Transverse colon (tissue), 4 donors: ENCODE measurements at places on chromosomes 3 and 15. TPM values are rescaled to one million over a fixed set of nuclear protein-coding genes. Genes with fewer than 3 reads are reported as not detected.

The SNX33 gene
- total RNA-seq: 33.7 TPM

The GPR62 gene
- total RNA-seq: not detected

The FANCD2OS gene
- not detected for total RNA-seq

- no peak for DNase-seq
Measured at GRCh38 chr3:72350761-72351505, 497.3 kb downstream of the SHQ1 start.

GRCh38 chr3:185726254-185726967 lies 98.4 kb downstream of the IGF2BP2 start:
- no peak for DNase-seq

DNA sequence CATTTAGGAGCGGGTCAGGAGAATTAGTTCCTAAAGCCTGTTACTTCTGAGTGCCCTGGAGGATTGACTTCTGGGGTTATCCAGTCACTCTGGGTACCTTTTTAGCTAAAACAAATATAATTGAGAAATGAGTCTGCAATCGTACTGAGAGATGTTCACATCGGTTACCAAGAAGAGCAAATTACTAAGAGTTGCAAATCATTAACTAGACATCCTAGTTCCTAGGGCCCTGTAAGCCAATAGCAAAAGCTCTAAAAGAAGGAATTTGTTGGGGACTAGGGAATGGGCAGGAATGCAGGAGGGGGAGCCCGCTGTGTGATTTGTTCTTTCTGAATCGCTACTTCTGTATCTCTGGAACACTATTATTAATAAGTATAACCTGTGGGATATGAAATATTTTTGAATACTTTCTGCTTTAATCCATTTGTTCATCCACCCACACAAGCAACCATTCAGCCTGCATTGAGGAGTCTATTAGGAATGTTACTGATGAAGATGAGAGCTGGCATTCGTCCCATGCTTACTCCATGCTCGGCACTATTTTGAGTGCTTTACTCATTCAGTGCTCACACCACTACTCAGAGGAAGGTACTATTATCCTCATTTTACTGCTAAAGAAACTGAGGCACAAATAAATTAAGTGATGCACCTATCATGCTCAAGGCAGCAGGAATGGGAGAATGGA lies 31.5 kb upstream of the KY start:
- no peak for DNase-seq

DNA sequence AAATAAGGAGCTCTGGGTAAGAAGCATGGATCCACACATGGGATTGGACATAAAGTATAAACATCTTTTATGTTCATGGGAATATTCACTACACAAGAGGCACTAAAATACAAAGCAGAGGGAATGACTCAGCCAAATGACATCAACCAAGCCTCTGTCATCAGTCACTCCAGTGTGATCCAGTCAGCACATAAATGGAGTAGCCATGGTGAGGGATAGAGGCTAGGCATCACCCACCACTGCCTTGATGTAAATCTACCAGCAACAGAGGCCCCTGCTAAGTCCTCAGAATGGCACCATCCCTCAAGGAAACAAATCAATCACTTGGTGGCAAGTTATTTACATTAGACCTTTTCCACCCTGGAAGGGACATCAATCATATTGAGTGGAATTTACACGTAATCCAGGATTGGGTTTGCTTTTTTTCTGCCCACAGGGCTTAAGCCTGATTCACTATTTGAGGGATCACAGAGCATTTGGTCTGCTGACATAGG lies 27.2 kb downstream of the VEPH1 start:
- no peak for DNase-seq

DNA sequence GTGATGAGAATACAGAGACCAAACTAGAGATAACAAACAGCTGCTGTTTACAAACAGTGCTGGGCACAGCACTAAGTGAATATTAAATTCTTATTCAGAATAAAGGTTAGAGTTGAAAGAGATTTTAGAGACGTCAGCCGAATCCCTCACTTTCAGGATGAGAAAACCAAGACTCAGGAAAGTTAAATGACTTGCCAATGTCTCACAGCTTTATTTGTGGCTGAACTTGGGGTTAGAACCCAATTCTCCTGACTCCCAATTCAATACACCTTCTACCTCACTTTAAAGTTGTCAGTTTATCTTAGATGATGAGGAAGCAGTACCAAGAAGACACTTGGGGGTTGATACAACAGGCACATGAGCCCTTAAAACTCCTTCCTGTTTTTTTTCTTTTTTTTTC lies 180.9 kb downstream of the GAP43 start:
- DNase-seq: no peak

DNA sequence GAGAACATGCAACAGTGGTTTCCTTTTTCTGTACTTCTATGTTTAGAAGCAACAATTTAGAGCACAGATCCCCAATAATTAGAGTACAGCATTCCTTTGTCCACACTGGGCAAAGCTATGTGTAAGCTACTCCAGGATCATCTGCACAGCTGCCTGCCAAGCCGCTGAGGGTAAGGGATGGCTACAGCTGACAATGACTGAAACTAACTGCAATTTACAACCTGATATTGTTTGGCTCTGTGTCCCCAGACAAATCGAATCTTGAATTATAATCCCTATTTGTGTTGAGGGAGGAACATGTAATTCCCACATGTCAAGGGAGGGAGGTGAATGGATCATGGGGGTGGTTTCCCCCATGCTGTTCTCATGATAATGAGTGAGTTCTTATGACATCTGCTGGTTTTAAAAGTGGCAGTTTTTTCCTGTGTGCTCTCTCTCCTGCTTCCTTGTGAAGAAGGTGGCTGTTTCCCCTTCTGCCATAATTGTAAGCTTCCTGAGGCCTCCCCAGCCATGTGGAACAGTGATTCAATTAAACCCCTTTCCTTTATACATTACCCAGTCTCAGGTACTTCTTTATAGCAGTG lies 54.8 kb upstream of the TNFSF10 start:
- DNase-seq: no peak

DNA sequence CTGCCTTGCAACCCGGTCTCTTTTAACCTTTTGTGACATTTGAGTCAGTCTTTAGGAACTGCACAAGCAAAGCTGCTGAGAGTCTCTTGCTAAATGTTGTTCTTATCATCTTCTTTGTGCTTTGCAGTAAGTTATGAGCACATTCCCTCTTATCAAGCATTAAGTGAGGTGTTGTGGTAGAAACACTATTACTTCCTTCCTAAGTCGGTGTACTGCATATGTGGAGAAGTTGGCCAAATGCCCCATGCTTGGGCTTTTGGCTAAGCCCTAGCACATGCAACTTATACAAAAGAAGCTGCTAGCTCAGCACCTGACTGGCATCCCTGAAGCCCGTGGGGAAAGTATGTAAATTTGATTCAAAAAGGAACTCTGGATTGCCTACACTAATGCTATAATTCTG lies 136.5 kb upstream of the RBMS3 start:
- no peak for DNase-seq

DNA sequence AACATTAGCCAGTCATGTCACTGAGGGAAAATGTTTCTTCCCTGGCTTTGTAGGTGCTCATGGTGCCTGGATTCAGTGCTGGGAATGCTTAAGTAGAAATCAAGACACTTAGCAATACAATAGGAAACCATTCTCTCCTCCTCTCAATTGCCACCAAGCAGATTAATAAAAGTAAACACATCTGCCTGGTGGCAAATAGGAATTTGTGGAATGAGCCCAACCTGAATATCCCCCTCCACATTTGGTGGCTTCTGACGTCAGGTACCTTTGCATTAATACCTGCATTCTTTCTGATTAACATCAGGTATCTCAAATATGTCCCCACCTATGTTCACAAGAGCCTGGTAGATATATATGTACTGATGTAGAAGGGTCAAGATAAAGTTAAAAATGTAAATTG lies 42.7 kb downstream of the PPP2R3A start:
- no peak for DNase-seq

- no peak for DNase-seq
Measured at GRCh38 chr3:156599089-156599874, 44.4 kb upstream of the SSR3 start.

- no peak for DNase-seq
Measured at GRCh38 chr15:77352887-77353286, 67.0 kb downstream of the PEAK1 start.

- no peak for DNase-seq
Measured at GRCh38 chr3:173733029-173733652, 335.6 kb downstream of the NLGN1 start.

DNA sequence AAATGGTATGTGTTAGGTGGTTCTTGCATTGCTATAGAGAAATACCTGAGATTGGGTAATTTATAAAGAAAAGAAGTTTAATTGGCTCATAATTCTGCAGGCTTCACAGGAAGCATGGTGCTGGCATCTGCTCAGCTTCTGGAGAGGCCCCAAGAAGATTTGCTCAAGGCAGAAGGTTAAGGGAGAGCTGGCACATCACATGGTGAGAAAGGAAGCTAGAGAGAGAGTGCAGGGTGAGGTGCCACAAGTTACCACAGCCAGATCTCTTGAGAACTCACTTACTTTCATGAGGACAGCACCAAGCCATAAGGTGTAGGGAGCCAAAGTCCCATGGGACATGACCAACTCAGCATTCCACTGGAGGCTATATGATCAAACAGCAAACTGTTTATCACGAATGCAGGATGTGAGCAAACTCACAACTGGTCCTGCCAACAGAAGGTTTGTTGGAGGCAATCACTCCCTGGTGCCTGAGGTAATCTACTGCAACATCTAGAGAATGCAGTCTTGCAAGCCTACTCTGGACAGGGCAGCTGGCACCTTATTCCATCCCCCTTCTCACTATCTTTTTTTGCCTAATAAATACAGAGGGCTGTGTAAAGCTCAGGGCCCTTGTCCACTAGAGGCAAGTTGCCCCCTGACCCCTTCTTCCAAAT lies 28.1 kb upstream of the CCR2 start:
- DNase-seq: no peak

DNA sequence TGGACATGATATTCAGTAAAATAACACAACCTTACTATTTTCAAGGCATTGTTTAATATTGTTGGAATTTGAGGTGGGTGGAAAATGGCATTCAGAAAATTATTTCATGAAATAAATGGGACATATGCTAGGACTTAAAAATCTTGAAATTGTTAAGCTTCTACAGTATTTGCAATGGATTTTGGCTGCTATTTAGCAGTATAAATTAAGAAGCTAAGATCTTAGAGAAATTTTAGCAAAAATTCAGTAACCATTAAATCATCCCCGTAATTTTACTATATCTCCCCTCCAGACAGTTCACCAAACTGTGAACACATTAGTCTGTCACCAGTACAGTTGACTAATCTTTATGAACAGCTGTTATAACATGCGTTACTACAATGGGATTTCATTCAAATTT lies 8.2 kb downstream of the DIPK2A start:
- no peak for DNase-seq

- no peak for DNase-seq
Measured at GRCh38 chr15:100308213-100308600, 33.6 kb downstream of the ADAMTS17 start.

- DNase-seq: no peak
Measured at GRCh38 chr3:177934001-177934891, 602.0 kb upstream of the KCNMB2 start.

DNA sequence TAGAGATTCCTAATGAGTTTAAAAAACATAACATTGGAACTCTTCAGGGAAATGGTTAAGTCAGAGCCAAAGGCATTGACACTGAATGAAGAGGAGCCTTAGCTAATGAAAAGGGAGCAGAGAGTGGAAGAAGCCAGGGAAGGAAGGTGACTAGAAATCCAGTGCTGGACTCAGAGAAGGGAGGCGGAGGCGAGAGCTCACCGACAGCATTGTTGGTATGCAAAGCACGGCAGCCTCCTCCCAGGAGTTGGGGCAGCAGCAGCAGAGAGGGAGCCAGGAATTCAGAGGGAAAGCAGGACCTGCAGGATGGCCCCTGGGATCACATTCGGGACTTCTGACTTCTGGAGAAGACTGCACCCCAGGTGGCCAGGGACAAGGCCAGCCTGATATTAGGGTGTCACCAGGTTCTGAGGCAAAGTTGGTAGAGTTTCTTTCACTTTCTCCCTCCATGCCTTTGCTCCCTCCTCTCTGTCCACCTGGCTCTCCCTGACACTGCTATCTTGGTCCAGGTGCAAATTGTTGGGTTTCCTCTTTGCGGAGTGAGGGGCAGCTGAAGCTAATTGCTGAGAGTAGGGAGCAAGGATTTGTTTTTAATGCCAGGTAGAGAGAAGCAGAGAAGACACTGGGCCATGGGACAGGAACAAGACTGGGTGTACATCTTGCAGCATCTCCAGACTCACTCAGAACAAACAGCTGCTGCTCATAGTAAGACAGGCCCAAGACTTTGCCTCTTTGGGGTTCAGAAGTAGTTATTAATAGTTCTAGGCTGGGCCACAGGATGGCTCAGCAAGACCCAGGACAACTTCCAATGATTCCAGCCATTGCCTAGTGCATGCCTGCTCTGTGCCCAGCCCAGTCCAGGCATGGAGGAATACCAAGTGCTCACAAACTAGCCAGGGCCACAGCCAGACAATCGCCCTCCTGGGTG lies 157.9 kb downstream of the TLE3 start:
- DNase-seq: no peak

- no peak for DNase-seq
Measured at GRCh38 chr3:100697723-100698285, 11.5 kb upstream of the TFG start.

GRCh38 chr15:29726553-29726952 lies 95.7 kb downstream of the TJP1 start:
- no peak for DNase-seq
